ENCODE measurements at places on chromosomes 1 and 21.

- DNase-seq: no peak
Measured at GRCh38 chr1:101004061-101004460, 21.5 kb downstream of the DPH5 start.

DNA sequence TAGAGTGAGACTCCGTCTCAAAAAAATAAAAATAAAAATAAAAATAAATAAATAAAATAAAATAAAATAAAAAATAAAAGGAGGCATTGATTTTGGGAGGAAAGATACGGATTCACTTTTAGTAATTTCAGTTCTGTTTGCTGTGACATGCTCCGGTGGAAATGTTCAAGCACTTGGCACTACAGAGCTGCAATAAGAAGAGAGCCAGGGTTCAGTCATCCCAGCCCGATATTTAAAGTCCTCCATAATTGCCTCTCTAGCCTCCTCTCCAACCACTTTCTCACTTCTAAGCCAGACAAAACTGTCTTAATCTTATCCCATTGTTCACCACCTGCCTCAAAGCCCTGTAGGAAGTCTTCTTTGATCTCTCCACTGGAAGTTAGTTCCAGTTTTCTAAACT lies 55.0 kb upstream of the MACF1 start:
- peak; percentile 77 for DNase-seq

GRCh38 chr1:50332941-50333594 lies 90.2 kb downstream of the DMRTA2 start:
- DNase-seq: no peak

DNA sequence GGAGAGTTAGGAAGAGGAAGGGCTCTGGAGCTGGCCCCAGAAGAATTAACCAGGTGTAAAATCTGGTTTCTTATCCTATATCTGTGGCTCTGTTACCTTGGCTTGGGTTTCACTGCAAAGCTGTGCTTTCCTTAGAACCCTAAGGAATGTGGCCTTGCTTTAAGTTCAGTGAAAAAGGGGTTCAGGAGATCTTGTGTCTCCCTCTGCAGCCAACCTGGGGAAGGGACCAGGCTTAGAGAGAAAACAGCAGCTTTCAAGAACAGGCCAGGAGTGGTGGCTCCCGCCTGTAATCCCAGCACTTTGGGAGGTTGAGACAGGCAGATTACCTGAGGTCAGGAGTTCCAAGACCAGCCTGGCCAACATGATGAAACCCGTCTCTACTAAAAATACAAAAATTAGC lies 16.1 kb upstream of the MYCL start:
- DNase-seq: peak; percentile 25

DNA sequence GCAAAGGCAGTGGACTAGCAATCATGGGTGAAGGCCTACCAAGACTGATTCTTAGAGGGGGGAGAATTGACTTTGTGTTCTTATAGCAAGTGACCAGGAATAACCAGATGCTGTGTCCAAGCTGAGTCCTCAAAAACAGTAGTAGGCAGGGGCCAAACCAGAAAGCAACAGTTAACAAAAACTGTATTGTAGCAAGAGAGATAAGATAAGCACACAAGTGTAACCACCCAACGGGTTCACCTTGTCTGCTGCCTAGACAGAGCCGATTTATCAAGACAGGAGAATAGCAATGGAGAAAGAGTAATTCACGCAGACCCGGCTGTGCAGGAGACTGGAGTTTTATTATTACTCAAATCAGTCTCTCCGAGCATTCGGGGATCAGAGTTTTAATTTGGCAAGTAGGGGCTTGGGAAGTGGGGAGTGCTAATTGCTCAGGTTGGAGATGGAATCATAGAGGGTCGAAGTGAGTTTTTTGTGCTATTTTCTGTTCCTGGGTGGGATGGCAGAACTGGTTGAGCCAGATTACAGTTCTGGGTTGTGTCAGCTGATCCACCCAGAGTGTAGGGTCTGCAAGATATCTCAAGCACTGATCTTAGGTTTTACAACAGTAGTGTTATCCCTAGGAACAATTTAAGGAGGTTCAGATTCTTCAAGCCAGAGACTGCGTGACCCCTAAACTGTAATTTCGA lies 8.3 kb upstream of the CSRP1 start:
- DNase-seq: no peak

DNA sequence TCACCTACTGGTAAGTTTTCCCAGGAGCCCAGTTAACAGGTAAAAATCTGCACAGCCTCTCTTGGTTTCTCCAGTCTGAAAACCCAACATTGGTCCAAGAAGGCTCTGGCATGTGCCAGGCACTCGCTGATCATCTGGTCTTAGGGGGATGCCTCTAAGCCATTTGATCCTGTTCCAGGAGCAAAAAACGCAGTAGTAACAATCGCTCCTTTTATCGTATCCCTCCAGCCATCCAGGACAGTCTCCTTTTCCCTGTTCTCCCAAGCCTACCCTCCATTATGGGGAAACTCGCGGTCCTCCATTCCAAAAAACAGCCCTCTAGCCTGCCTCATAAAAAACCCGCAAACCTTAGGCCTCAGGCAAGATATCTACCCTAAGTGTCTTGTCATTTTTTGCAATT lies 56.2 kb downstream of the ODF2L start:
- no peak for DNase-seq

GRCh38 chr21:43611598-43612369 lies 47.5 kb downstream of the HSF2BP start:
- peak; percentile 76 for DNase-seq

- no peak for DNase-seq
Measured at GRCh38 chr1:90746857-90747256, 29.8 kb upstream of the BARHL2 start.

DNA sequence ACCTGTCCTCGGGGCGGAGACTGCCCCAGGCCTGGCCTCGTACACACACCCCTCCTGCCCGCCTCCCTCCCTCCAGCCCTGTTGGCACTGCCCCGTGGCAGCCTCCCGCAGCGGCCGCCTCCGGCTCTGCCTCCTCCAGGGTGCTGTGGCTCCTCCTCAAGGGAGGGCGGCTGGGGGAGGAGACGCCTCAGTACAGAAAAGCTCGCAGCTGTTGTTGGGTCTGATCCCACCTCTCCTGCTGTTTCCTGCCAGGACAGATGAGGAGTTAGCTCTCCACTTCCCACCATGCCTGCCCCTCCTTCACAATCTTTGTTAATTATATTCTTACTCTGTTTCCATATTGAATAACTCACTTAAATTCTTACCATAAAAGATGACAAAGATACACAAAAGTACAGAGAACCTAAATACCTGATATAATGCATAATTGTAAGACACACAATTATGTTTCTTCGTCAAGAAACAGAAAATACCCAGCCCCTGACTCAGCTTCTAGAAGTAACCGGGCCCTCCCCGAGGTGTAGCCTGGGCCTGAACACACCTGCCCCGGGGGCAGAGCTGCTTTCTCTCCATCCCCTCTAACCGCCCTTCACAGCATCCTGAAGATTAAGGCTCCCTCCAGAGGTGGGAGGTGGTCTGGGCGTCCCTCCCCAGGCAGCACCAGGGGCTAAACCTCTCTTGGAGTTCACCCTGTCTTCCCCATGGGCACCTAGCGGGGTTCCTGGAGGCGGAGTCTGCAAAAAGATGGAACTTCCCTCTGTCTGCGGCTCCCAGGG lies 30.6 kb upstream of the COL6A1 start:
- peak; percentile 83 for DNase-seq

DNA sequence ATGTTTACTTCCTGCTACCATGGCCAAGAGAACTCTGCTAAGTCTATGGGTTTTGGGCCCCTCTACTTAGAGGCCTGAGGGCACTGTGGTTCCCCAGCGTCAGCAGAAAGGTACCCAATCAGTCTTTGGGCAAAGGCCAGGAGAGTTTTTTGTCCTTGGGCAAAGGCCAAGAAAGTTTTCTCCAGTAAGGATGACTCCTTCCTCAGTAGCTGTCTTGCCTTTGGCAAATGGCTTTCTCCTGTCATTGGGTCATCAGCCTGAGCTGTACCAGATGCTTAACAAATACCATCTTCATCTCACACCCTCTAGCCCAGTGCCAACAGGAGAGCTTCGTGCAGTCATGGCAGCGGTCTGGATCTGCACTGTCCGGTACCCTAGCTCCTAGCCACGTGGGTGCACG lies 199.3 kb upstream of the TMEM51 start:
- DNase-seq: no peak

- DNase-seq: no peak
Measured at GRCh38 chr1:1783320-1783719, 5.0 kb upstream of the NADK start.

DNA sequence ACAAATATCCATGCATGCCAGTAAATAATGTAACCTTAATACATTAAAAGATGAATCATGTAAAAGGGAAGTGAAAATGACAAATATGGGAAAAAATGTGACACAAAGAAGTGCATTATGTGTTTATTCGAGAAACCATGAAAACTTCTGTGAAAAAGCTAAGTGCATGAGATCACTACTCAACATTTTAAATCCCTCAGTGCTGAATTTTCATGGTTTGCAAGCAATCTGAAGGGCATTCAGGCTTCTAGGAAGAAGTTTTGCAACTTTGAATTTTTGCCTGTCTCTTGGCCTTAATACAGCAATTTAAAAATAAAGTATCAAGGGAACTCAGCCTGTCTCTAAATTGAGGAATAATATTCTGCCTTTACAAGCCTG lies 78.2 kb downstream of the MAP3K7CL start:
- DNase-seq: no peak

DNA sequence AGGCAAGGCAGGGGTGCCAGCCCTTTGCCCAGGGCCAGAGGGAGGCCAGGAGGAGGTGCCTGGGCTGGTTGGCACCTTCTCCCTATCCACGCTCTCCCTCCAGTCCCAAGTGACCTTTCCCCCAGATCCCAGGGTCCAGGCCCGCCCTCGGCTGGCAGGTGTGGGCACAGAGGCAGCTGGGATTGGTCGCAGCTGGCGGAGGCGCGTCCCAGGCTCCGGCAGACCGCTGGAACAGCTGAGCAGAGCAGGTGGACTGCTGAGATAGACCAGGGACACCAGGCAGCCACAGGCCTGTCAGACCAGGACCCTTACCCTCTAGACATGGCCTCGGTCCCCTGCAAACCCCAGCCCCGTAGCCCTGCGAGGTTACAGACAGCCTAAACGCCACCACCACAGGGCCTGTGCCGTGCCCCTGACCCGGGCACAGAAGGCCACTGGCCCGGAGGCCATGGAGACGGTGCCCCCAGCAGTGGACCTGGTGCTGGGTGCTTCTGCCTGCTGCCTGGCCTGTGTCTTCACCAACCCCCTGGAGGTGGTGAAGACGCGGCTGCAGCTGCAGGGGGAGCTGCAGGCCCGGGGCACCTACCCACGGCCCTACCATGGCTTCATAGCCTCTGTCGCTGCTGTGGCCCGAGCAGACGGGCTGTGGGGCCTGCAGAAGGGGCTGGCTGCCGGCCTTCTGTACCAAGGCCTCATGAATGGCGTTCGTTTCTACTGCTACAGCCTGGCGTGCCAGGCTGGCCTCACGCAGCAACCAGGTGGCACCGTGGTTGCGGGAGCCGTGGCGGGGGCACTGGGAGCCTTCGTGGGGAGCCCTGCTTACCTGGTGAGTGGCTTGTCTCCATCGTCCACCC lies at the start of gene SLC25A34:
SLC25A34 (plus strand) TSS at position 221 of the 854 bp plus-strand sequence; CDS start at position 449, 228 bp downstream.
- no peak for DNase-seq

GRCh38 chr1:206606867-206607266 lies 5.4 kb downstream of the EIF2D start:
- peak; percentile 60 for DNase-seq

Measured in NCI-H82 (cell line).